ENCODE measurements at places on chromosomes 1 and 21.
A peak's percentile ranks its signal among the peaks of the same experiment; 100 is the strongest.

- no peak for DNase-seq
Measured at GRCh38 chr1:66371233-66372005, 162.5 kb upstream of the SGIP1 start.

- DNase-seq: no peak
Measured at GRCh38 chr1:61620536-61620935, 104.4 kb downstream of the TM2D1 start.

GRCh38 chr1:203276408-203276807 is 28.9 kb upstream of the BTG2 start:
- no peak for DNase-seq

DNA sequence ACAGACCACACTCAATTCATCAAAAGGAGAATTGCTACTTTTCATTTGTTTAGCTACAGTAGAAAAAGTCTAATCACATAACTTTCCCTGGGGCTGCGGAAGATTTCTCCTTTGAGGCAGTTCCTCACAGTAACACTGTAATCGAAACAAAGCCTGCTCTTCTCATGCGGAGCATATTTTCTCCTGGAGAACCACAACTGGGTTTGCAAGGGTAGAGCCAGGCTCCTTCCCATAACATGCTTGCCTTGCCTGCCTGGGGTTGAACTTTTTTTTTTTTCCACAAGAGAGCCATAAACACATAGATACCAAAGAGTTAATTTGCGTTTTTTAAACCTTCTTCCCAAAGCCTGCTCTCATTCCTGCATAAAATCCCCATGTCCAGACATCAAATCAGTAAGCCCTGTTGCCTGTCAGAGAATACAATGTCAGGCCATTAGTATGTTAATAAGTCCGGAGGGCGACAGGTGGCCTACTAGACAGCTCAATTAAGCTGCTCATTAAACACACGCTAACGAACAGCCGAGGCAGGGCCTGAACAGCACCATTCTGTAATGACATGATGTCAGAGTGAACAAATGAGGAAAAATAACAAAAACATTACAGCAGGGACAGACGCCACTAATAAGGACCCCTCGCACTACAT is 107.1 kb upstream of the OLIG2 start:
- DNase-seq: no peak

DNA sequence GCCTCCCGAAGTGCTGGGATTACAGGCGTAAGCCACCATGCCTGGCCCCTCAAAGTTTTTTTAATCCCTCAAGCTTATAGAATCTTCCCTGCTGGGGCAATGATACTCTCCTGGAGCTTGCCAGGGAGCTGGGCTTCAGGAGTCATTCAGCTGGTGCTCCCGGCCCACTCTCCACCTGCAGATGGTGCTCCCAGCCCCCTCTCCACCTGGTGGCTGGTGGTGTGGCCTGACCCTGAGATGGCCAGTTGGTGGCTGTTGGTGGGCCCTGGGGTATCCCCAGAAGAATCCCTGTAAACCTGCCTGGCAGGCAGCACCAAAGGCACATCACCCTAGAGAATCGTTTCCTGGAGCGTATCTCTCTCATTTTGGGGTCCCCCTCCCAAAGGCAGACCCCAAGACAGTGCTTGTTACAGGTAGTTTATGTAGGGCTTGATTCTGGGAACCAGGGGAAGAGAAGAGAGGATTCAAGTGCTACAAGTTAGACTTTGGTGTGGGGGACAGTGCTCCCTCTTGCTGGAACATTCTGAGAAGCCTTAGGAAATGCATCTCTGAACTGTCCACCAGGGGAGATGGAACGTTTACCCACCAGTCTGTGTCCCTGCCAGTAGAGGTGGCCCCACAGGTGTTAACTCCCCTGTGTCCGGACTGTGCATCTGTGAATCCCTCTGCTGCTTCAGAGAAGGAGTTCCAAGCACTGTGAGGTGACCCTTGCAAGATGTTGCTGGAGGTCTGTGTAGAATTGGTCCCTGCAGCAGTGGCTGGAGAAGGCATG is 29.1 kb upstream of the ACTL8 start:
- DNase-seq: no peak

DNA sequence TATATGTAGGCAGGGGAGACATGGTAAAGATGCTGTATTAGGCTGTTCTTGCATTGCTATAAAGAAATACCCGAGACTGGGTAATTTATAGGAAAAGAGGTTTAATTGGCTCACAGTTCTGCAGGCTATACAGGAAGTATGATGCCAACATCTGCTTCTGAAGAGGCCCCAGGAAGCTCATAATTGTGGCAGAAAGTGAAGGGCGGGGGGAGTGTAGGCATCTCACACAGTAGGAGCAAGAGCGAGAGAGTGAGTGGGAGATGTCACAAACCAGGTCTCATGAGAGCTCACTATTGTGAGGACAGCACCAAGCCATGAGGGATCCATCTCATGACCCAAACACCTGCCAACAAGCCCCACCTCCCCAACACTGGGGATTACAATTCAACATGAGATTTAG is 21.1 kb downstream of the MAN1A2 start:
- no peak for DNase-seq

GRCh38 chr1:241895013-241895412 is 47.0 kb downstream of the EXO1 start:
- DNase-seq: no peak

GRCh38 chr1:37901191-37901892 is 42.0 kb upstream of the MTF1 start:
- DNase-seq: no peak

- DNase-seq: no peak
Measured at GRCh38 chr1:207025146-207025880, 7.2 kb downstream of the C1orf116 start.

- no peak for DNase-seq
Measured at GRCh38 chr1:36387141-36387949, 1.6 kb upstream of the STK40 start.

GRCh38 chr1:113280581-113280980 is 109.7 kb upstream of the MAGI3 start:
- DNase-seq: no peak

DNA sequence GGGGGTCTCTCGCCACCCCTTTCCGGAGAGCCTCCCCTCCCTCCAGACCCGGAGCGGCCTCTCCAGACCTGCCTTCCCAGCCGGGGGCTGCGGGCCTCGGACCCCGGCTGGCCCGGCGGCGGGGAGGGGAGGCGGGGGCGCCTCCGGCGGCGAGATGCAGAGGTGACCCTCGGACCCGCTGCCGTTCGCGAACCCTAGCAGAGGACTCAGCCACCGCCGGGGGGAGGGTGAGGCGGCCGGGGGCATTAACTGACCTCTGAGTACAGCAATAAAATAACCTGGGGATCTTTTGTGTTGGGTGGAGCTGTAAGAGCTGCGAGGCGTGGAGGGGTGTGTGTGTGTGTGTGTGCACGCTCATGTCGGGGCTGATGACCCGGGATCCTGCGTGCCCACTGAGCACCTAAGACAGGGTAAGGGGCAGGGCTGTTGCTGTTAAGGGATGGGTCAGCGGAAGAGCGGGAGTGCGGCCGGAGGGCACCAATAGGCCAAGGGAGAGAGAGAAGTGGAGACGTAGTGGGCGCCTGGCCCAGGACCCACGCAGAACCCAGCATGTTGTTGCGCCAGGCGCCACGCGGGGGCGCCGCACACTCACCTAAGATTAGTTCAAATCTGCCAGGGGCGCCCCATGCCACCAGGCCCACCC is 6.3 kb downstream of the HAPLN2 start:
- DNase-seq: no peak

- no peak for DNase-seq
Measured at GRCh38 chr1:220325306-220325995, 53.2 kb upstream of the RAB3GAP2 start.

DNA sequence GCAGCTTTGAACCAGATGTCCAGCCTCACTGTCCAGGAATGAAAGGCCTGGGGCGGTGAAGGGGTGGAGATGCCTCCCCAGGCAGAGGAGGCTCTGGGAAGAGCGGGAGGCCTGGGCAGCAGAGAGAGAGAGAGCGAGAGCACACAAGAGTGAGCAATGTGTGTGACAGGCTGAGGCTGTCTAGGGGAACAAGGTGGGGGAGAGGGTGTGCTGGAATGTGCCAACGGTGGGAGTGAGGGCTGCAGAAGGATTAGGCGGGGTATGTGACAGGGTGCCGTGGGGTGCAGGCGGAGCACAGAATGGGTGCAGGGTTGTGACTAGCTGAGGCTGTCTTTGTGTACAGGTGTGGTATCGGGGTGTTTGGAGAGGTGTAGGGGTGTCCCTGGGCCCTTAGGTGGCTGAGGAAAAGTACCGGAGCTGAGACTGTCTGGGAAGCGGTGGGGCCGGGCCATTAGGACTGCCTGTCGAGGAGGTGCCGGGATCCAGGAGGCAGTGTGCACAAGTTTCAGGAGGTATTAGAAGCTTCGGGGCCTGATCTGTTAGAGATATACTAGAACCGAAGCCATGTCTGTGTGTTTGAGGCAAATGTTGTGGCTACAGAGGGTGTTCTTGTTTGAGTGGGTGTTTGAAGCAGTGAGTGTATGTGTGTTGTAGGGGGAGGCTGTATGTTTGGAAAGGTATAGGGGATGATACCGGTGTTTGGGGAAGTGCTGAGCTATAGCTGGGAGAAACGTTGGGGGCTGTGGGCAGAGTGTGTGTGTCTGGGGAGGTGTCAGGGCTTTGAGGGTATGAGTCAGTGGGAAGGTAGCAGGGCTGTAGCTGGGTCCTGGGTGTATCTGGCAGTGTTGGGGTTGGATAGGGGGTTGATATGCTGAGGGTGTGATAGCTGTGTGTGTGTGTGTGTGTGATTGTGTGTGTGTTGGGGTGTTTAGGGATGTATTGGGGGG is 9.1 kb downstream of the AHDC1 start:
- no peak for DNase-seq

GRCh38 chr1:76511558-76512179 is 355.6 kb upstream of the ST6GALNAC5 start:
- DNase-seq: no peak

- DNase-seq: peak; percentile 82
Measured at GRCh38 chr1:89545264-89546038, 20.8 kb downstream of the LRRC8B start.

DNA sequence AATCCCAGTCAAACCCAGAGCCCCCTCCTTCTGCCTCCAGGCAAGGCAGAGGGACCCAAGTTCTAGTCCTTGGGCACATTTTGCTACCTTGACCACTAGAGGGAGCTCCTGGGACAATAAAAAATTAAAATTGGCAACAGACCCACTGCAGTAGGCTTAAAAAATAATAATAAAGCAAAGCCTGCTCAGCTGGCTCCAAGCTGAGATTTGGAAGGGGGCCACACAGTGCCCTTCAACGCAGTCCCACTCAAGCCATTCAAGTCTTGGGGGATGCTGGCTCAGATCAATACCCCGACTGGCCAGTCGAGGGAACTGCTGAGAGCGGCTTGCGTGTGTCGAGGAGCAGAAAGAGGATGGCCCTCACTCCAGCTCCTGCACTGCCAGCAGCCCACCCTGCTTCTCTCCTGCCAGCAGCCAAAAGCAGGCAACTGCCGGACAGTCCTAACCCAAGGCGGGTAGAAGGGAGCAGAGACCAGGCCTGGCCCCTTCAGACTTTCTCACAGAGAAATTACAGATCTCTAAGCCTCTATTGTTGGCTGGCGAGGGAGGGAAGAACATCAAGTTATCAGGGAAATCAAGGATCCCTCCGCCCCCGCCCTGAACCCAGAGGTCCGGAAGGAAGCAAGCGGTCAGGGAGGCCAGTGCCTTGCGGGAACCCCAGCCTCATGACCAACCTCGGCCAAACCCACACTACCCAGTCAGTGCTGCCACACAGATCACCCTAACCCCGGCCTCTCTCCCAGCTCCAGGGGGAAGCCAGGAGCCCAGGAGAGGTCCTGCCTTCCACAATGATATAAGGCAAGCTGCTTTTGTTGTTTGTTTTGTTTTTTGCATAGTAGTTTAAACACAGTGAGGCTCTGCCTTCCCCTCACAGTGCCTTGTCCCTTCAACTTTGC is 4.9 kb upstream of the ALDH4A1 start:
- peak; percentile 78 for DNase-seq

- no peak for DNase-seq
Measured at GRCh38 chr1:94709891-94710581, 110.1 kb upstream of the SLC44A3 start.

- no peak for DNase-seq
Measured at GRCh38 chr1:225329041-225329440, 98.8 kb downstream of the LBR start.

Data from stimulated activated CD4-positive, alpha-beta T cell treated with anti-CD3 and anti-CD28 coated beads, Interleukin-12 subunit alpha, Interleukin-12 subunit beta, amount 100 ng/mL, for 48 hours (primary cell).